ENCODE measurements at places on chromosomes 1 and 21.

DNA sequence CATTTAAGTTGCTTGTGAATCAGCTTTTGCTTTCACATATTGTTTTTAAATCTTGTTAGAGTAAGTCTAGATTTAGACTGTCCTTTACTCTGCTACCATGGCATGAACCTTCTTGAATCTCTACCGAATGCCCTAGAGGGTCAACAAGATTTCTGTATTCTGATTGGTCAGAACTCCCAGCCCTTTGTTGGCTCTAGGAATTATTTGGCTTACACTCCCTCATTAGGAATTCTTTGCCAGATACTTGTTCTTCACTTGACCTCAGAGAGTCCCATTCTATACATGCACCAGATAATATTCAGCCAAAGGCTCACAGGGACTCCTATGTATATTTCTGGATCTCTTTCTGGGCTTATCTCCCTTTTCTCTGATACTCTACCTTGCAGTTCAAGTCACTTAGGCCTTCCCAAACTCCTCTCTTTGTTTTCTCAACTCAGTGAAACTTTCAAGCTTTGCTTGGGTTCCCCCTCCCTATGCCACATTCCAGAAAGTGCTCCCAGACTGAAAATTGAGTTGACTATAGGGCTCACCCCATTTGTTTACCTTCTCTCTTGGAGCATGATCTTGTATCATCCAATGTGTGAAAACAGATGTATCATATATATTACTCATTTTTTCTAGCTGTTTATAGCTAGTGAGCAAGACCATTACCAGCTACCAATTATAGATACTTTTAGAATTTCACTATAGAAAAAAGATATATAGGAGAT is 405.0 kb downstream of the PLPP3 start:
- no peak for DNase-seq

- no peak for DNase-seq
These were observed 49.4 kb downstream of the ZNF326 start for GRCh38 chr1:90044346-90044745.

DNA sequence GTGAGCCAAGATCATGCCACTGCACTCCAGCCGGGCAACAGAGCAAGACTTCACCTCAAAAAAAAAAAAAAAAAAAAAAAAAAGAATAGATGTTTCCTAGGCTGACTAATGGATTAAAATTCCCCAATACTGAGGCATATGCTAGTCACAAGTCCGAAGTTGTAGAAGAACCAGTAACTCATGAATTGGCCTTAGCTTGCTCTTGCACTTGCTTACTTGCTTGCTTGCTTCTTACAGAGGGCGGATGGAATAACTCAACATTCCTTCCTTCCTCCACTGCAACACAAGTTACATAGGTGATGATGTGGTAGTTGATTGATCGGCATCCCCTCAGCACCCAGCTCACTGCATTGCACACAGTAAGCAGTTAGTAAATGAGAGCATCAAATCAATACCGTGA is 2.8 kb upstream of the TARS2 start:
- DNase-seq, result no peak

DNA sequence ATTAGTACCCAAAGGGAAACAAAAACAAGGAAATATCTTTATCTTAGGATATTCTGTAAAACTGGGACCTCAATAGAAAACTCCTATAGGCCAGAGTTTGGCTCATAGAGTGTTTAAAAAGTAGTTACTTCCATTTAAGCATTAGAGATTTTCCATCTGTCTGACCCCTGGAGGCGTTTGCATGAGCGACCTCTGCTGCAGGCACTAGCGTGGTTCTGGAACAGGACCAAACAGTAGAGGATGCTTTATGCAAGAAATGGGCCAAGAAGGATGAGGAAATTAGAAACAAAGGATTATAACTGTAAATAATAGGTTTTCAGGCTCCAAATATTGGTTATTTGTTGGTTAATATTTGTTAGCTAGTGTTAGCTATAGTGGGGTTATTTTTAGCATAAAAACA is 5.7 kb downstream of the ZBTB40 start:
- DNase-seq, result no peak

DNA sequence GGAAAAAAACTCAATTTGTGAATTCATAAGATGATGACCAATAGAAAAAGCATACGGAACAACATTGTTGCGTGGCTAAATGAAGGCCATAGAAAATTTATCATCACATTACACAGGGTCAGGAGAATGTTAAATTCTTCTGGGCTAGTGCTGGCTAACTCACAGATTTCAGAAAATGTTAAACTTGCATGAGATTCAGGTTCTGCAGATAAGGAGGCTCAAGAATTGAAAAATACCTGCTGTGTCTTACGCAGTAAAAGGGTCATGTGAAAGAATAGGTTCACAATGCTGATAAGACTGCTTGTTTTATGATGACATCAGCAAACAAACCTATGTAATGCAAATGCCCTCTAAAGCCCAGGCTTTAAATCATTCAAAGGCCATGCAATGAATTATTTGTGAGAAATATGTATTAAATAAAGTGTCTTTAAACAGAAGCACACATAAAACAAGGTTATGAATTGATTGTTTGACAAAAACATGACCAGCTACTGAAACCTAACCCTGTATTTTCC is 378.8 kb downstream of the USP25 start:
- DNase-seq, result no peak

GRCh38 chr1:231138236-231138635 is 23.6 kb upstream of the TRIM67 start:
- no peak for DNase-seq

DNA sequence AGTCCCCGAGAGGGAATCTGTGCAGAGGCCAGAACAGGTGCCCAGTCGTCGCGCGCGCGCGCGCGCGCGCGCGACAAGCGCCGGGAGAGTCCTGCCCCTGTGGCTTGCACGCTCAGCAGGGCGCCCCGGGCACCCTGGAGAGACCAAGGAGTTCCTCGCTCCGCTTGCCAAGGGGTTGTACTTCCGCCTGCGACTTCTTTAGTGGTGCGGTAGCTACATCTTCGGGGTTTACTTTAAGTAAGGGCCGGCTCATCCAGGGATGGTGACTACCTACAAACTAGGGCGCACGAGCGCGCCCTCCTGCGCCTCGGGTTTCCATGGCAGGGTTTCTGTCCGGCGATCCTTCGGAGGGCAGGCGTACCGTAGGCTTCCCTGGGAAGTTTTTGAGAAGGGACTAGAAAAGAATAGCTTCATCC is 1.4 kb downstream of the LHX4 start:
- DNase-seq, result peak; percentile 70

- peak; percentile 29 for DNase-seq
These were observed 76.4 kb downstream of the EVI5 start for GRCh38 chr1:92708368-92708950.
